ENCODE measurements at places on chromosomes 7 and 10. TPM values are rescaled to one million over a fixed set of nuclear protein-coding genes. Genes with fewer than 3 reads are reported as not detected.

Gene AKR1C4
- polyA plus RNA-seq, result not detected

Gene KIF5B
- 40.3 TPM for polyA plus RNA-seq

Gene STEAP4
- not detected for polyA plus RNA-seq

Gene ITIH2
- not detected for polyA plus RNA-seq
